ENCODE measurements at places on chromosomes 13 and 19.
A peak's percentile ranks its signal among the peaks of the same experiment; 100 is the strongest.

- no peak for DNase-seq
These were observed 4.9 kb downstream of the ZNF506 start for GRCh38 chr19:19816679-19817078.

- peak; percentile 49 for DNase-seq
These were observed 725 bp downstream of the FAM124A start for GRCh38 chr13:51222686-51223559.

DNA sequence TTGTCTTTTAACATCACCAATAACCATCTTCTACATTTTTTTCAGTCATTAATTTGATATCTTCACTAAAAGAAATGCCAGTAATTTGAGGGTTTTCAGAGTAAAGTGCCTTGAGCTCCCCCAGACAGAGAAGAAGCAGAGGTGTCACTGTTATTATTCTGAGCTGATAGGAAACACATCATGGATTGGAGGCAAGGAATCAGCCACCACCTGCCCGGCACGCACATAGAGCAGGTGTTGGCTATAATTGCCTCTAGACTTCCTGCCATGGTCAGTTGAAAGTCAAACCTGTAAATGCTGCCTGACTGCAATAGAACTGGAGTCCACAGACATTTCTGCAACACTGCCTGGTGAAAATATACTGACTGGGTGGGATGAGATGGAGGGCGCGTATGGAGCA lies 776.6 kb downstream of the UQCRFS1 start:
- no peak for DNase-seq

DNA sequence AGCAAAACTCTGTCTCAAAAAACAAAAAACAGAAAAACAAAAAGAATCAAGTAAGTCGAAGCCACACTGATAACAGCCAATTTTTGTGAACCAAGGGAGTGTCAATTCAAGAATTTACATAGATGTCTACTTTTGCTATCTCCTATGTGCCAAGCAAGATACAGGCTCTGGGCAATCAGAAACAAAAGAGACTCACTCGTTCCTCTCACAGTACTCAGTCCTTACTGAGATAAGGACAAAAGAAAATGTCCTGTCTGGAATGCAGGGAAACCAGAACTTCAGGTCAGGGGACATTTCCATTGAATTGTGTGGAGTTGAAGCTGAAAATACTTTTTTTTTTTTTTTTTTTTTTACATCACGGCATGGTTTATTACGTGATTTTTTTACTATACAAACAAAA lies 53.0 kb downstream of the NLRP12 start:
- DNase-seq: no peak

GRCh38 chr19:29680447-29680846 lies 15.2 kb downstream of the PLEKHF1 start:
- no peak for DNase-seq

DNA sequence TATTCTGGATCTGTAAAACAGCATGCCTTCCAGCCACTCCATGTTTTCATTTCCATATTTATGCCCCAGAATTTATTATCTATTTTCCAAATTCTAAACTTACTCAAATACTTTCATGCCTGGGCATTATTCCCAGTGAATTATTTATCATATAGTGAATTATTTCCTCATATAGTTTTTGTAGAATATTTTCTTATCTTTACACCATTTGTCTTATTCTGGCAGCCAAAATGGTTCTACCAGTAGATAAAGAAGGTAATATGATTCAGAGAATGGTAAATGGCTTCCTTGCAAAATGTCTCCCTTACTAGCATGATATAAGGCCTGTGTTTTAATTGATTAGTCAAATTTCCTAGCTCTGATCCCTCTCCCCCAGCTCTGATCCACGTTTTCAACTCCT lies 305.8 kb downstream of the SPRY2 start:
- no peak for DNase-seq

- no peak for DNase-seq
These were observed 50.0 kb upstream of the ALOX5AP start for GRCh38 chr13:30685320-30685859.

DNA sequence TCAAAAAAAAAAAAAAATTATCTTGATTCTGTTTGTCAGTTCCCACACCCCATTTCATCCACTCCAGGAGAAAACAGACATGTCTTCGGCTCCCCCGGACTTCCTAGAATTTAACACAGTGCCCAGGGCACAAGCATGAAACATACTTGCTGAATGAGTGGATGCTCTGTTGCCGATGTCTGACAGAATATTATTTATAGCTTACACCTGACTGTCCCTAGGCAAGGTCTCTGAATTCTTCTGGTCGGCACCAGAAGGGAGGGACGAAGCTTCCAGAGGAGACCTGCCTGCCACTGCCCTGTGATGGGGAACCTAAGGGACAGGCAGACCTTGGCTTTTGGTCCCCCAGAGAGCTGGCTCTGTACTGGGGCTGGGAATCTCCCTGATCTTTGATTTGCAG lies 43.9 kb upstream of the PEG3 start:
- no peak for DNase-seq

- DNase-seq: no peak
These were observed 29.0 kb downstream of the UPF1 start for GRCh38 chr19:18860725-18861124.

DNA sequence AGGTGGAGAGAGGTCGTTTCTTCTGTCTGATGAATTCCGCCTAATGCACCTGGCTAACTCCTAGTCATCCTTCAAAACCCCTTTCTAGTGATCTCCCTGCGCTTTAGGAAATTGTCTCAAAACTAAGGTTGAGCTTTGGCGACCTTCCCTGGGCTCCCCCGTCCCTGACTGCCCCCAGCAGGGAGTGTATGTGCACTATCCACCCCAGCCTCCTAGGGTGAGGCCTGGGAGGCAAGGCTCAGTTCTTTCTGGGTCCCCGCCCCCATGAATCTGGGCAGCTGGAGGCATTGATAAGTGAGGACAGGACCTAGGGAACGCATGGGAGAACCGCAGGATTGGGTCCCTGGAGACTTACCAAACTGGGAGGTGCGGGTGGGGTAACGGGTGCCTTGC lies 378 bp downstream of the TLE6 start:
- peak; percentile 55 for DNase-seq

- no peak for DNase-seq
These were observed 68.6 kb upstream of the MIR17HG start for GRCh38 chr13:91278888-91279287.

DNA sequence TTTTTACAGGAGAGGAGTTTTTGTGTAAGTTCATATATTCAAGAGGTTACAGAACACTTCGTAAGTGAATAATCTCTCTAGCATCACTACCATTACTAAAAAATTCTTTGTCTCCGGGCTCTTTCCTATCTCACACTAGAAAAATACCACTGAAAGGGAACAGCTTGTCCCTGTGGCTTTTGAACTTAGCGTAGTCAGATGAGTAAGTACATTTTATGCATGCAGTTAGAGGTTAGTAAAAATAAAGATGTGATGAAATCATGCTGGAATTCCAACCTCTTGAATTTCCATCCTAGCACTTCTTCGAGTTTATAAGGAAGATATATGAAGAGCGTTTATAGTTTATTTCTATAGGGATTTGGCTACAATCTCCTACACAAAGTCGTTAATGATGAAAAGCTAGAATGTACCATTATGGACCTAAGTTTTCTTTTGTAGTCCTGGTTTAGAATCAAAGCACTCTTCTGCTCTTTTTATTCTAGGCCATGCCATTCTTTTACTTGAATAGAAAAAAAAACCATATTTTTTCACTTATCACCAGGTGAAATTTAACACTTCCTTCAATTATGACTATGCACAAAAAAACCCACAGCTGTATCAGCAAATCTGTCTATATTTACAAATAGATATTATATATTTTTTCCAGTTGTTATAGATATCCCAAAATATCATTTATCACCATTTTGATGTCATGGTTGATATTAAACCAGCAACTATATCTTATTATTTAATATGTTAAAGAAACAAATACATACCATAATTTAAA lies 139.9 kb upstream of the PCDH9 start:
- no peak for DNase-seq

- no peak for DNase-seq
These were observed 23.0 kb upstream of the CYSLTR2 start for GRCh38 chr13:48630773-48631172.

DNA sequence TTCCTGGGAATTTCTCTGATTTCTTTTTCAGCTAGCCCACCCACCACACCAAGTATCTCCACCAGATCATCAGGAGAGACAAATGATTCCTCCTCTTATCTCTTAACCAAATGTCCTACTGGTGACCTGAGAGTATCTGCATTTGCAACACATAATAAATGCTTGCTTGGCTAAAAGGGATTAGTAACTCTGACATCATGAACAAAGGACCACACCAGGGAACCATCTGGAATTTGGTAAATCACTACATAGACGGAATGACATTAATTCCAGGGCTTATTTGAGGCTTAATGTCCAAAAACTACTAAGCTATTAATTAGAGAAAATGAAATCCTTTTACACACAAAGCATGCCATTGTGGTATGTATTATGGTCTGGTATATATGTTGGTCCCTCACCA lies 139.0 kb downstream of the RAP2A start:
- no peak for DNase-seq

- DNase-seq: no peak
These were observed 221.7 kb downstream of the TM9SF2 start for GRCh38 chr13:99722931-99723330.

- no peak for DNase-seq
These were observed 84.3 kb downstream of the NUFIP1 start for GRCh38 chr13:44904967-44905366.

GRCh38 chr19:10774893-10775292 lies 57.0 kb downstream of the DNM2 start:
- no peak for DNase-seq

- DNase-seq: no peak
These were observed 23.1 kb upstream of the HOMER3 start for GRCh38 chr19:18964121-18964520.

GRCh38 chr19:30052122-30053075 lies 110.4 kb downstream of the URI1 start:
- DNase-seq: no peak
